Glomerular endothelial cell (primary cell): ENCODE measurements at places on chromosomes 7 and 10. TPM values are rescaled to one million over a fixed set of nuclear protein-coding genes. Genes with fewer than 3 reads are reported as not detected.

- DNase-seq: no peak
Observed at GRCh38 chr7:151735186-151735850, 141.6 kb downstream of the PRKAG2 start.

The ZNF511 gene
- 20.1 and 22.2 TPM in 2 replicates for total RNA-seq

The NPVF gene
- total RNA-seq: not detected in 2 replicates

- DNase-seq: no peak
Observed at GRCh38 chr7:100604976-100605911, 3.1 kb downstream of the PCOLCE start.

- no peak for DNase-seq
Observed at GRCh38 chr10:2300231-2300630, 562.9 kb upstream of the ADARB2 start.

The RGR gene
- not detected in 2 replicates for total RNA-seq

DNA sequence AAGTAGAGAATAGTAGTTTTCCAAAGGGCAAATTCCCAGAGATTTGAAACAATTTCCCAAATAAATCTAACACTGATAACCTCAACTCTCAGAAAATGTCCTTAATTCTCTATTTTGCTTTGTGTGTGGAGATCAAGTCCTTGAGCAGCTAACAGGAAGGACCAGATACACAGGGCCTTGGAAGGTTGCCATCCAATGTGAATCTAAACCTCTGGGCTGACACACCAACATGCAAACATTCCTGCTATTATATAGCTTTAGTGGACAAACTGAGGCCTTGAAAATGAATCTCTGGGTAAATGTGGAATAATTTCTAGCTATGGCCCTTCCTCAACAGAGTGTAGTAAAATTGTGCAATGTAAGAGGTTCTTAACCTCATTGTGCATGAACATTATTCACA lies 44.1 kb upstream of the PARD3 start:
- DNase-seq: no peak

DNA sequence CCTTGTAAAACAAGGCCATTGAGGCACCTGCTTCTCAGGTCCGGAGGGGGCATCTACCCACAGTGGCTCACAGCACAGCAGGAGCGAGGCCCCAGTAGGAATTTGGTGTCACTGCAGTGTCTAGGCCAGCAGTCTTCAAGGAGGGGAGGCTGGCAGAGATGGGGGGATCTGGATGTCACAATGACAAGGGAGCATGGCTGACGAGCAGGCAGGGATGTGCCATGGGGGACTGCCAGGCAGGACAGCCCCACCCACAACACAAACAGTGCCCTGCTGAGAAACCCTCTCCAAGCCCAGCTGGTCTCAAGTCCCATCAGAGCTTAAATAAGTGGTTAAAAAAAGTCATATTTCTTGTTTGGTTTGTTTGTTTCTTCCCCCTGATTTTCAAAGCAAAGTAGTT lies 121.0 kb upstream of the ZNF716 start:
- no peak for DNase-seq

GRCh38 chr10:21603721-21604120 lies 69.7 kb downstream of the MLLT10 start:
- no peak for DNase-seq

- DNase-seq: no peak
Observed at GRCh38 chr10:119989966-119990365, 97.4 kb downstream of the SEC23IP start.

DNA sequence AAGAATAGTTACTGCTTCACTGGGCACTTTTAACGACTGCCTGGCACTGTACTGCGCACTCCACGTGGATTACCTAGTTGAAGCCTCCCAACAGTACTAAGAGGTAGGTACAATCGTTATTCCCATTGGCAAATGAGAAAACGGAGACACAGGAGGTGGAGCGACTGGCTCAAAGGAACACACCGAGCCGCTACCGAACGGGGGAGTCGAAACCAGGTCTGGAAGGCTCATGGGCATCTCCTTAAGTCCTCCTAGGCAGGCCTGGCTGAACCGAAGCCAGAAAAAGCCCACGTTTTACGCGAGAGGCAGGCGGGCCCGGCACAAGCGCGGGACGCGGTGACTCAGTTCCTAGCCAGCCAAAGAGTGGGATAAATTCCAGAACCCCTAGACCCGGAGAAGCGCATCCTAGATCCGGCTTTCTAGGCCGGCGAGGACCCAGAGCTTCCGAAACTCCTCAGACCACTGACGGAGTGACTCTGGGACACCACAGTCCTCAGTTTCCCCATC lies 472 bp downstream of the PDAP1 start:
- no peak for DNase-seq
